Aorta (tissue), 5 donors: ENCODE measurements at places on chromosomes 7 and 10. TPM values are rescaled to one million over a fixed set of nuclear protein-coding genes. Genes with fewer than 3 reads are reported as not detected.

DNA sequence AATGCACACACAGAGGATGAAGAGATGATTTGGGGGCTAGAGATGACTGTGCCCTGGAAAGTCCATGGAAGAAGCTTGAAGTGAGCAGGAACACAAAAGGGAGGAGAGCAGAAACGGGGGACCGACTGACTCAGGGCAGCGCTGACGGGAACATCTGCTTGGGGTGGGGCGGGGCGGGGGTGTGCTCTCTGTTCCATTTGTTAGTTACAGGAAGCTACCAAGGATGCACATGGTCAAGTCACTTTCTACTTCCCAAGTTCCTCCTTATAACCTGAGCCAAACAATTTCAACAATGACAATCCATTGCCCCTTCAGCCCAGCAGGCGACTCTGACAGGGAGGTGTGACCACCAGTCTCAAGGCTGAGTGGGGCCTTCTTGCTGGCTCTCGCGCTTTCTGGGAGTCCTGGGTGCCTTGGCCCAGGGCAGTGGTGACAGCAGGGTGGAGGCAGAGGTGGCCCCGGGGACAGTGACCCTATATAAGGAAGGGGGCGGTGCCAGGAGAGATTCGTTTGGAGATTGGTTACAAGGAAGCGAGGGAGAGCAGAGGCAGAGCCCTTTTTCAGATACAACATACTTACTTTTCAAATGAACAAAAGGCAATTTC is 39.6 kb downstream of the CLEC2L start:
- no peaks in the 10 kb centered on the region for H3K27me3 ChIP-seq
- H3K4me1 ChIP-seq = no peaks in the 10 kb centered on the region
- H3K27ac ChIP-seq = no peak overlapping the region
- H3K4me3 ChIP-seq = no peak overlapping the region
- H3K36me3 ChIP-seq = peaks cover 1% of the 10 kb centered on the region

- peak; percentile 62 for DNase-seq
- H3K4me1 ChIP-seq = no peaks in the 10 kb centered on the region
- no peaks in the 10 kb centered on the region for H3K36me3 ChIP-seq
- no peaks in the 10 kb centered on the region for H3K27me3 ChIP-seq
Observed at GRCh38 chr10:97726636-97727178, 10.2 kb upstream of the ZFYVE27 start.

GRCh38 chr7:112500619-112501018 is 19.8 kb downstream of the LSMEM1 start:
- no peak overlapping the region for H3K27ac ChIP-seq
- no peak for DNase-seq
- H3K27me3 ChIP-seq = no peaks in the 10 kb centered on the region
- H3K4me3 ChIP-seq = no peak overlapping the region

GRCh38 chr7:116802746-116803152 is 59.6 kb upstream of the CAPZA2 start:
- no peaks in the 10 kb centered on the region for H3K27me3 ChIP-seq
- no peak overlapping the region for H3K27ac ChIP-seq
- DNase-seq = no peak
- peaks cover 2% of the 10 kb centered on the region for H3K4me1 ChIP-seq

DNA sequence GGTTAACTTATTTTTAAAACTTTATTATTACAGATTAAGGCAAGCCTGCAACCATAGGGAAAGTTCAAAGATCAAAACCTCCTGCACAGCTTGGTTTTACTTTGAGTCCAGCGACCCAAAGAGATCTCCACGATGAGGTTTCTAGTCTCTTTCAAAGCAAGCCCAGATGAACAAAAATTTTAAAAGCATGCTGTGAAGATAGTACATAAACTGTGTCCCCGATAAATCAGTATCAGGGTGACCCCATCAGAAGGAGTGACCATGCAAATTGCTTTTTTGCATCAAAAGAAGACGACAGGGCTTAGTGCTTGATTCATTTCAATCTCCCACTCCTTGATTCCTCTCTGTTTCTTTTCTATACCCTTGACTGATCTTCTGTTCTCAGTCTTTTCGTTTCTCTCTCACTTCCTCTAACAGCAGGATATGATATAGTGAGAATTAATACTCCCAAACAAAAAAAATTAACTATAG is 16.0 kb upstream of the DNTT start:
- no peaks in the 10 kb centered on the region for H3K36me3 ChIP-seq
- H3K27ac ChIP-seq = peak overlapping the region; percentile 19
- H3K4me3 ChIP-seq = no peak overlapping the region
- DNase-seq = no peak
- H3K27me3 ChIP-seq = no peaks in the 10 kb centered on the region

- H3K36me3 ChIP-seq = no peaks in the 10 kb centered on the region
- H3K27ac ChIP-seq = peak overlapping the region; percentile 44
- H3K27me3 ChIP-seq = no peaks in the 10 kb centered on the region
- H3K4me3 ChIP-seq = peak overlapping the region; percentile 96
Observed at GRCh38 chr10:13527864-13528122, 1.0 kb downstream of the BEND7 start.

- no peak overlapping the region for H3K27ac ChIP-seq
- H3K36me3 ChIP-seq = no peaks in the 10 kb centered on the region
- DNase-seq = no peak
Observed at GRCh38 chr10:89314676-89315075, 12.8 kb downstream of the IFIT2 start.

GRCh38 chr10:46530249-46531186 is 25.9 kb downstream of the GPRIN2 start:
- H3K27me3 ChIP-seq = no peaks in the 10 kb centered on the region
- no peak overlapping the region for H3K4me3 ChIP-seq
- H3K4me1 ChIP-seq = no peaks in the 10 kb centered on the region
- peak; percentile 73 for DNase-seq
- no peak overlapping the region for H3K27ac ChIP-seq
- no peaks in the 10 kb centered on the region for H3K36me3 ChIP-seq

SPDYE2B gene
- total RNA-seq = not detected

FAM107B gene
- total RNA-seq = 34.8 TPM
